Calu3 (cell line): ENCODE measurements at places on chromosomes 12 and 14. TPM values are rescaled to one million over a fixed set of nuclear protein-coding genes. Genes with fewer than 3 reads are reported as not detected.

CORO1C gene
- 252 and 270 TPM in 2 replicates for total RNA-seq

TMEM179 gene
- total RNA-seq = not detected in 2 replicates

LUM gene
- total RNA-seq = 0.31 TPM in 1 of 2 replicates, not detected in the other

RNASE1 gene
- 40.2 and 45.8 TPM in 2 replicates for total RNA-seq

SDR9C7 gene
- not detected in 2 replicates for total RNA-seq

PRPF39 gene
- 34.2 and 35.8 TPM in 2 replicates for total RNA-seq

TAS2R50 gene
- 1.8 TPM in 2 replicates for total RNA-seq

LRRC10 gene
- total RNA-seq = not detected in 2 replicates

DNA sequence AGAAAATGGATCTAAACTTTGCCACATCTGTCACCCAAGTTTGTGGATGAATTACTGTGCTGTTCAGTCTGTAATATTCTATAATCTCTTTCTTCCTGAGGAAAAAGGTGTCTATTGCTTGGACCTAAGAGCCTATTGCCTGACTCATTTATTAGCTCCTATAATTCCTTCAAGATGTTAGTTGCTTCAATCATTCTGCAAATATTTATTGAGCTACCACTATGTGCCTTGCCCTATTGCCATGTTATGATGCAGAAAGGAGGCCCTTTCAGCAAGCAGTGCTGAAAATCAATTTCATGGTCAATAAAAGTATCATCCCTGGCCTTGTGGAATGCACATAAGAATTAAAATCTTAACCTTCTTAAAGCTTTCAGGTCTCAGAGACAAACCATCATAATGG is 113.6 kb downstream of the CCER1 start:
- no peak overlapping the region for H3K4me3 ChIP-seq
- H3K27ac ChIP-seq = no peak overlapping the region
- DNase-seq = no peak
- H3K4me1 ChIP-seq = no peaks in the 10 kb centered on the region
- no peaks in the 10 kb centered on the region for H3K36me3 ChIP-seq

DNA sequence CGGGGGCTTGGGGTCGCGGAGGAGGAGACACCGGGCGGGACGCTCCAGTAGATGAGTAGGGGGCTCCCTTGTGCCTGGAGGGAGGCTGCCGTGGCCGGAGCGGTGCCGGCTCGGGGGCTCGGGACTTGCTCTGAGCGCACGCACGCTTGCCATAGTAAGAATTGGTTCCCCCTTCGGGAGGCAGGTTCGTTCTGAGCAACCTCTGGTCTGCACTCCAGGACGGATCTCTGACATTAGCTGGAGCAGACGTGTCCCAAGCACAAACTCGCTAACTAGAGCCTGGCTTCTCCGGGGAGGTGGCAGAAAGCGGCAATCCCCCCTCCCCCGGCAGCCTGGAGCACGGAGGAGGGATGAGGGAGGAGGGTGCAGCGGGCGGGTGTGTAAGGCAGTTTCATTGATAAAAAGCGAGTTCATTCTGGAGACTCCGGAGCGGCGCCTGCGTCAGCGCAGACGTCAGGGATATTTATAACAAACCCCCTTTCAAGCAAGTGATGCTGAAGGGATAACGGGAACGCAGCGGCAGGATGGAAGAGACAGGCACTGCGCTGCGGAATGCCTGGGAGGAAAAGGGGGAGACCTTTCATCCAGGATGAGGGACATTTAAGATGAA is 630 bp downstream of the FOS start:
- no peaks in the 10 kb centered on the region for H3K27me3 ChIP-seq
- peak overlapping the region; percentile 98 for H3K27ac ChIP-seq
- H3K4me1 ChIP-seq = peaks cover 26% of the 10 kb centered on the region

DNA sequence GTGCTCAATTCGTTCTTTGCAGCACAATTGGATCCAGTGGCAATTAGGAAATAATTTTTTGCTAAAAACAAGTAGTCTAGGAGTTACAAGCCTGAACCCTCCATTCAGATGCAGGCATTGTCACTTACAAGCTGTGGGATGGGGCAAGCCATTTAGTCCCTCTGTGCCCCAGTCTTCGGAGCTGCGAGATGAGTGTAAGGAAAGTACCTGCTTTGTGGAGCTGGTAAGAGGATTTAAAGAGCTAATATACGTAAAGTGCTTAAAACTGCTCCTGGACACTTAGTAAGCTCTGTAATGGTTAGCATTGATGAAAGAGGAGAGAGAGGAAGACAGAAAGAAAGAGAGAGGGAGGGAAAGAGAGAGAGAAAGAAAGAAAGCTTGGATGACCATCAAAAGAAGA is 112.5 kb downstream of the LGMN start:
- H3K36me3 ChIP-seq = no peaks in the 10 kb centered on the region
- H3K4me3 ChIP-seq = no peak overlapping the region
- DNase-seq = no peak

GRCh38 chr14:92515546-92516343 is 2.2 kb downstream of the RIN3 start:
- no peak overlapping the region for H3K4me3 ChIP-seq
- H3K36me3 ChIP-seq = peaks cover 22% of the 10 kb centered on the region
- no peak for DNase-seq
- no peak overlapping the region for H3K27ac ChIP-seq
- H3K4me1 ChIP-seq = peaks cover 16% of the 10 kb centered on the region
- H3K27me3 ChIP-seq = no peaks in the 10 kb centered on the region

DNA sequence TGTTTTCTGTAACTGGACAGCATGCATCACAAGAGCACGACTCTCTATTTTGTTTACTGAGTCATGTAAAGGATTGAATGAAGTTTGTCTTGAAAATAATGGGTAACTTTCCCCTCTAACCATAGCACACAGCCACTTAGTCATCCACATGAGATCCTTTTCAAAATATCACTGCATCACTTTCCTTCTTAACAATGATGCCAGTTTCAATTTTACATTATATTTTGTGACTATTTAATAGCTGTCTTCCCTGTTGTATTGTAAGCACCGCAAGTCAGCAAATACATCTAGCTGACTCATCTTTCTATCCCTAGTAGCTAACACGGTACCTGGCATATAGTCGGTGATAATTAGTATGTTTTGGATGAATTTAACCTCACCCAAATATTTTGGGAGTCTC is 83.3 kb upstream of the PPM1H start:
- no peaks in the 10 kb centered on the region for H3K4me1 ChIP-seq
- H3K27me3 ChIP-seq = no peaks in the 10 kb centered on the region
- H3K27ac ChIP-seq = no peak overlapping the region
- no peak overlapping the region for H3K4me3 ChIP-seq
- H3K36me3 ChIP-seq = no peaks in the 10 kb centered on the region
- no peak for DNase-seq

DNA sequence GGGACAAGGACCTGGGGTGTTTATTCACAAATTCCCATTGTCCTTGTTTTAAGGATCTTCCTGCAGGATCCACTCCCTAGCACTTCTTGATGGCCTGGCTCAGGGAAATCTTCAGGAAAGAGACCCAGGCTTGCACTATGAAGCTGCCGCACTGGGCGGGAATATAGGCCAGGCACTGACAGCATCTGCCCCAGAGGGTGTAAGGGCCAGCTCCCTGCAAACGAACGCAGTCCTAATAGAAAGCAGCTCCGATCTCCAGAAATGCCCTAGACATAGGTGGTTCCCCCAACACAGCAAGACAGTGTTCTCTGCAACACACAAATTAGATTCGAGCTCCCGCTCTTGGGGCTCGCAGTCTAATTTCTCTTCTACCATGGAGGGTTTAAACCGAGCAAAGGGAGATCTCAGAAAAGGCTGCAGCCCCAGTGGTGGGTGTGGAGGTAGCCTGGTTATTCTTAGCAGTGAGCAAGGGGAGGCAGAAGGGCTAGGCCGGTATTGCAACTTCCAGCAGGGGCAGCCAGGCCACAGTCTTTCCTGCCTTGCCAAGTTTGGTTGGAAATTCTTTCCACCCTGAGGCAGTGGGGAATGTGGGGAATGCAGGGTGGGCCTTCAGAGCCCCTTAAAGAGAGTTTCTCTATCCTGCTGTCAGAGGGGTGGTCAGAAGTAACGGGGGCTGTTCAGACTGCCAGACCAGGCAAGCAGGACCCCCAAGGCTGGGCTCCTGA is 16.1 kb upstream of the WSCD2 start:
- no peaks in the 10 kb centered on the region for H3K36me3 ChIP-seq
- H3K27ac ChIP-seq = no peak overlapping the region
- H3K27me3 ChIP-seq = peaks cover 46% of the 10 kb centered on the region
- H3K4me1 ChIP-seq = no peaks in the 10 kb centered on the region

- H3K4me1 ChIP-seq = peaks cover 19% of the 10 kb centered on the region
- no peak overlapping the region for H3K27ac ChIP-seq
Measured at GRCh38 chr14:69346710-69347109, 51.4 kb downstream of the ERH start.

DNA sequence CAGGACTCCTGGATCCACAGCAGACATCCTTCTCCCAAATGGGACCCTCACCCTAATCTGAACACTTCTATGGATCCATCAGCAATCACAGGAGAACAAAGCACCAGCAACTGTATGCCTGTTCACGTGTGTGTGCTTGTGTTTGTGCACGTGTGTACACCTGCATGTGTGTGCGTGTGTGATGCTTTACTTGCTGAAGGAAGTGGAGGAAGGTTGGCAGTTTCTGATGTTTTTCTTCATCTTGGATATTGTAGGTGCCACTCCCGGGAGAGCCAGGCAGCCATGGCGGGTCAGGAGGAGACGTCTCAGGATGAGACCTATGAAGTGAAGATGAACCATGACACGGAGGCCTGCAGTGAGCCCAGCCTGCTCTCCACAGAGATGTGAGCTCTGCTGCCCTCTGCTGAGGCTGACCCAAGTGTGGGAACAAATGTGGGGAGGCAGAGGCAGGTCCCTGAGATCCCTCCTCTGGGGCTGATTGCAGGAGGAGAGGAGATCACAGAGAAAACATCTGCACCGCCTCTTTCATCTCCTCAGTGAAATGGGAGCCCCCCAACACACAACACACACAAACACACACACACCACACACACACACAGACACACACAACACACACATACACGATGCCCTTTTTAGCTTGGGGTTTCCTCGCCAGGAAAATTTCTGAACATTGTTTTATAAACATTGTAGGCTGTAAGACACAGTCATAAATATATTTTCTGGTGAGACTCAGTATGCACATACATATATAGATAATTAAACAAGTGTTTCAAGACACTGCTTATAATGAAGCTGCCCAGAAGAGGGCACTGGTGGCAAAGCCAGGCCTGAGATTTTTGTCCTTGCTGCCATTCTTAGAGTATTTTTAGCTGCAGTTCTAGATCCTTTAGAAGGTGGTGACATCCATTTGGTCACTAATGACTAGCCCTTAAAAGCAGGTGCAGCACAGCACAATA is 112.2 kb upstream of the FKBP4 start:
- H3K27ac ChIP-seq = no peak overlapping the region
- peaks cover 6% of the 10 kb centered on the region for H3K36me3 ChIP-seq
- H3K4me1 ChIP-seq = peaks cover 8% of the 10 kb centered on the region

DNA sequence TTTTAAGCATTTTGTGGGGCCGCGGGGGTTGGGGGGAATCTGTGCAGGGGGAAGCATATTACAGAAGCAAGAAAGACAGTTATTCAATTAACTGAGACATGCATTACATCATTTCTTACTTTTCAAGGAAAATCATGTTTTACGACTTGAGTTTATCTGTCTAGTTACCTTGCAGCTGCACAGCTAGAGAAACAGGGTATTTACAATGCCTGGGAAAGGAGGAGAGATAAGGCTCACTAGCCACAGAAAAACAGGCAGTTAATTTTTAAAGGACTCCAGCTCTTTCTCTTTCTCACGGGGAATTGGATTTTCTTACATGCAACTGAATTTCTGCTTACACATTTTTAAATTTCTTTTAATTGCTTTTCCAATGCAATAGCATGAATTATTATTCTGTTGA is 22.2 kb downstream of the FCF1 start:
- no peak overlapping the region for H3K4me3 ChIP-seq
- H3K27ac ChIP-seq = no peak overlapping the region
- H3K27me3 ChIP-seq = no peaks in the 10 kb centered on the region
- DNase-seq = no peak
- H3K36me3 ChIP-seq = no peaks in the 10 kb centered on the region

GRCh38 chr12:110102255-110102654 is 21.9 kb upstream of the IFT81 start:
- no peaks in the 10 kb centered on the region for H3K4me1 ChIP-seq
- H3K27me3 ChIP-seq = no peaks in the 10 kb centered on the region
- H3K4me3 ChIP-seq = no peak overlapping the region
- DNase-seq = peak; percentile 53

- H3K36me3 ChIP-seq = no peaks in the 10 kb centered on the region
- H3K27ac ChIP-seq = no peak overlapping the region
- no peaks in the 10 kb centered on the region for H3K27me3 ChIP-seq
- H3K4me1 ChIP-seq = no peaks in the 10 kb centered on the region
- DNase-seq = no peak
- no peak overlapping the region for H3K4me3 ChIP-seq
Measured at GRCh38 chr12:126907900-126908764, 1358.8 kb upstream of the TMEM132C start.

- no peaks in the 10 kb centered on the region for H3K36me3 ChIP-seq
- H3K4me1 ChIP-seq = no peaks in the 10 kb centered on the region
- H3K4me3 ChIP-seq = no peak overlapping the region
Measured at GRCh38 chr12:107537464-107538119, 148.0 kb upstream of the PWP1 start.

GRCh38 chr14:99230208-99231151 is 41.5 kb downstream of the BCL11B start:
- peaks cover 11% of the 10 kb centered on the region for H3K27me3 ChIP-seq
- DNase-seq = no peak
- H3K27ac ChIP-seq = no peak overlapping the region
- H3K36me3 ChIP-seq = no peaks in the 10 kb centered on the region

- H3K36me3 ChIP-seq = no peaks in the 10 kb centered on the region
- peak overlapping the region; percentile 77 for H3K27ac ChIP-seq
- peak; percentile 38 for DNase-seq
- no peaks in the 10 kb centered on the region for H3K27me3 ChIP-seq
- H3K4me1 ChIP-seq = peaks cover 32% of the 10 kb centered on the region
Measured at GRCh38 chr12:20492251-20492760, 124.0 kb downstream of the PDE3A start.

DNA sequence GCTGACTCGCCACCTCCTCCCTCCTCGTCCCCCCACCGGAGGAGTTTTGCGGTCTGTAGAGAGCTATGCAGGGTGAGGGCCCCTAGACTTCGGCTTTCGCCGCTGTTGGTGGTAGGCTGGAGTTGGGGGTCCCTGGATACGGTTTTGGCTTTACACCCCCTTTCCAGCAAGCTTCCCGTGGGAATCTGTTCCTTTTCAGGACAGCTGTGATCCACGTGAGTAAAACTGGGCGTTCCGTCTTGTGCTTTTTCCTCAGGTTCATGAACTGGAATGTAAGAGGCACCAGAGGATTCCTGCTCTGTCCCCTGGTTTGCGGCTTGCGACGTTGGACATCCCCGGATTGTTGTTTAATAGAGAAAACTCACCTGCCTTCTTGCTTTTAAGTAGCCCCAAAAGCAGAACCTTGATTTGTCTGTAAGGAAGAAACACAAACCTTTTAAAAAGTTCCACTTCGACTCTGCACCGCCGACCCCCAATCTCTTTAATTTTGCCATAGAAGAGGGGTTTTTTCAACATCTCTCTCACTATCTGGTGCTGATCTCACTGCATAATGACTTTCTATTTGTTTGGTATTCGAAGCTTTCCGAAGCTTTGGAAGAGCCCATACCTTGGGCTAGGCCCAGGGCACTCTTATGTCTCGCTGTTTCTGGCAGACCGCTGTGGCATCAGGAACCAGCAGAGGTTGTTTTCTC is 490 bp downstream of the PRORP start:
- peak overlapping the region; percentile 91 for H3K4me3 ChIP-seq
- H3K27ac ChIP-seq = peak overlapping the region; percentile 100
- peaks cover 22% of the 10 kb centered on the region for H3K4me1 ChIP-seq
- H3K27me3 ChIP-seq = no peaks in the 10 kb centered on the region
